ENCODE measurements at places on chromosomes 7 and 10.
A peak's percentile ranks its signal among the peaks of the same experiment; 100 is the strongest.

GRCh38 chr10:112429654-112430230 is 17.0 kb downstream of the ZDHHC6 start:
- no peak for DNase-seq

DNA sequence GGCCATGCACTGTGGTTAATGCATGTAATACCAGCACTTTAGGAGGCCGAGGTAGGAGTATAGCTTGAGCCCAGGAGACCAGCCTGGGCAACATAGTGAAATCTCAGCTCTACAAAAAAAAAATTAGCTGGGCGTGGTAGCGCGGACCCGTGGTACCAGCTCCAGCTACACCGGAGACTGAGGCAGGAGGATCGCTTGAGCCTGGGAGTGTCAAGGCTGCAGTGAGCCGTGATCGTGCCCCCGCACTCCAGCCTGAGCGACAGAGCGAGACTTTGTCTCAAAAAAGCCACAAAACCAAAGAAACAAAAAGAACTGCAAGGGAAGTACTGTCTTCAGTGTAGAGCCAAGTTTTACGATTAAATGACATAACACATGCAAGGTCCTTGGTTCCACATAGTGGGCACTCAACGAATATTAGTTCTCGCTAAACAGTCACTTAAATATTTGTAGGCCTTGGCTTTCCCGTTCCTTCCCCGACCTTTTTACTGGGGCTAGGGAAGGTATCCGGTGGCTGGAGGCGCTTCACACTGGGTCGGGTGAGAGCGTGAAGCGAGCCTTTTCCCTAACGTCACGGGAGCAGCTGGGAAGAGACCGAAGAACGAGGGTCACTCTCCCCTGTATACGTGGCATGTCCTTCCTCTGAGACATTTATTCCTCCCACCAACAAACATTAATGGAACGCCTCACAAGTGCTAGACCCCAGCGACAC is 993 bp upstream of the SND1 start:
- no peak for DNase-seq

DNA sequence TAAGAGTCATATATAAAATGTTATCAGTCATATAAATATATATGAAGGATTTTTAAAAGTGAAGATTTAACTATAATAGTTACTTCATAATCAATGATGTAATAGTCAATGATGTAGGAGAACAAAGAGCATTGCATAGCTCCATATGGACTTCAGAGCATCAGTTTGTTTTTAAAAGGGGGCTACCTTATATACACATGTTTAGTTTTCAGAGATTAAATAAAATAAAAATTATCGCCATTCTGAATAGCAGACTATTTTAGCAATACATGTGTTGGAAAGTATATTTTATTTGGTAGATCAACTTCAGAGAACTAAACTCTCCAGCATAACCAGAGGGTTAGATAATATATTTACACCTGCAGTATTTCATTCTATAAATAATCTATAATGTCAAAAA is 29.1 kb upstream of the EPC1 start:
- no peak for DNase-seq

DNA sequence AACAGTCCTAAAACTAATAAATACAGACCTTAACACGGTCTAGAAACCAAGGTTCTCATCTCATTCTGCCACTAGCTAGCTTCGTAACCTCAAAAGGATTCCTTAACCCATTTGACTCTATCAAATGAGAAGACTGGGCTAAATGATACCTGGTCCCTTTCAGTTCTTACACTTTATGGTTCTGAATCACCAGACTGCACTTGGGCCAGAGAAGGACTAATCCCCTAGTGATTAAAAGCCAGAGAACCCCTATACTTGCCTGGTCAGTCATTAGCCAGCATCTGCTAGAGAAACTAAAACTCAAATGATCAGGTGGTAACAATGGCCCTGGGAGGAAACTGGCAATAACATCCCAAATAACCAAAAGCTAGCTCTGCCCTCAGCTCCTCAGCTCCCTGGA is 16.8 kb downstream of the TMEM243 start:
- no peak for DNase-seq

DNA sequence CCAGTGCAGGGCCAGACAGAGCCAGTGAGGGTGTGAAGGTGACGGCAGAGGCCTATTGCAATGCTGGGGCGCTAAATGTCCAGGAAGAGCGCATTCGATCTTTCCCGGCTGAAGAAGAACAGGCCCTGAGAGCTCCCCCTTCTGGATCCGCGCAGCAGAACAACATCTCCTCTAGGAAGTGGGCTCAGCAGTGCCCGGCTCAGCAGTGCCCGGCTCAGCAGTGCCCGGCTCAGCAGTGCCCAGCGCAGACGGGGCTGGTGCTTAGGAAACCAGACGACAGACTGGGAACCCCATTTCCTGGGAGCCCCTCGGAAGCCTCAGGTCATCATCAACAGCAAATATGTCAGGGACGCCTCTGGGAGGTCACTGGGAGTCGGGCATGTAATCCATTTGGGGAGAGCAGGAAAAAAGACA is 4.7 kb upstream of the NOS3 start:
- DNase-seq, result peak; percentile 40

- no peak for DNase-seq
Observed at GRCh38 chr10:32234471-32234870, 112.5 kb downstream of the EPC1 start.

DNA sequence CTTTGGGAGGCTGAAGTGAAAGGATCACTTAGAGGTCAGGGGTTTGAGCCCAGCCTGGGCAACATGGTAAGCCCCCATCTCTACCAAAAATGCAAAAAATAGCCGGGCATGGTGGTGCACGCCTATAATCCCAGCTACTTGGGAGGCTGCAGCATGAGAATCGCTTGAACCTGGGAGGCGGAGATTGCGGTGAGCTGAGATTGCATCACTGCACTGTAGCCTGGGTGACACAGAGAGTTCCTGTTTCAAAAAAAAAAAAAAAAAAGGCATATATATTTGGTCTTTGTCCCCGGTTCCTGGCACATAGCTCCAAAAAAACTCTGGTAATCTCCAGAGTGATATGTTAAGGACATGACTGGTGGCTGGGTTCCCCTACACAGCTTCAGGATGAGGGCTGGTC is 147.3 kb downstream of the SEC23IP start:
- no peak for DNase-seq

DNA sequence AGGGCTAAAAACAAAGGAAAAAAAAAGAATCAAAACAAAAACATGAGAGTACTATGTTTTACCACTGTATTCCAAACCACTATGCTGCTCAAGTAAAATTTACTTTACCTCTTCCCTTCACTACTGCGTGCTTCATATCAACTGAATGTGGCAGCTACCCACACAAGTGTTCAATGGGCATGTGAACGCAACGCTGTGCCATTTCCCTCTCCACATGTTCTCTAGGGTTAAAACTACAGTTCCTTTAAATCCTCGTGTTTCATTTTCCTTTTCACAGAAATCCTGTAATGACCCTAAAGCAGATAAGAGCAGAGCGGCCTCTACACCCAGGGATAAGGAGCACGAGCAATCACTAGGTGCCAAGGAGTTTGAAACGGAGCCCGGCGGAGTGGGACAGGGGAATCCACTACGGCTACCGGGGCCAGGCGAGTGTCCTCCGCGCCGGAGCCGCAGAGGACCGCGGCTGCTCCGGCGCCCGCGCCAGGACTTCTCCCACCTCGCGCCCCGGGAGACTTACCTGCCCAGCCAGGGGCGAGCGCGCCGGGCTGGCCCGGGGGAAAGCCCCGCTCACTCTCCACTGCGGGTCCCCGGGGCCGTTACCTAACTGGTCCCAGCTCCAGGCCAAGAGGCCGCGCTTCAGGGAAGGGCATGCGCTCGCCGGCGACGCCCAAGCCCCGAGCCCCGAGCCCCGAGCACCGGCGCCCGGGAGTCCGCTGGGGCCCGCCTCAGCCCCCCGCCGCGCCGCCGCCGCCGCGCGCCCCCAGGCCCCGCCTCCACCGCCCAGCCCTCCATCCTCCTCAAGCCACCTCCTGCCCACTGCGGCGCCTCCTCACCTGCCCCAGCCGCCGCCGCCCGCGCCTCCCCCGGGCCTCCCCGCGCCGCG is 711 bp downstream of the NAMPT start:
- peak; percentile 49 for DNase-seq

DNA sequence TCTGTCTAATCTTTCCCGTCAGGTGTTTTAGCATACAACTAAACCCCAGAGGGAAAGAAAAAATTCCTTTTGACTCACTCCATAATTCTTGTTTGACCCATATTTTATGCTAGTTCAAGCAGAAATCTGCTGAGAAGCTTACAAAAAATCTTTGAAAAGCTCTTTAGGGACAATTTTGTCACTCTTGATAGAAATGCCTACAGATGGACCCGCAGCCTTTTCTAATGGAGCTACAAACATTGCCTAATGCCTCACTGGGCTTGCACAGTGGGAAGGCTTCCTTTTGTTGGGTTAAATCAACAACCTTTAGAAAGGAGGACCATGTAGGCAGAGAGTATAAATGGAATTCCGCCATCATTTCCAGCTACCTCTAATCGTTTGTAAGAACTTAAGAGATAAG is 344.5 kb downstream of the PCLO start:
- DNase-seq, result no peak

GRCh38 chr7:73888959-73889358 is 28.0 kb downstream of the TMEM270 start:
- DNase-seq, result no peak

DNA sequence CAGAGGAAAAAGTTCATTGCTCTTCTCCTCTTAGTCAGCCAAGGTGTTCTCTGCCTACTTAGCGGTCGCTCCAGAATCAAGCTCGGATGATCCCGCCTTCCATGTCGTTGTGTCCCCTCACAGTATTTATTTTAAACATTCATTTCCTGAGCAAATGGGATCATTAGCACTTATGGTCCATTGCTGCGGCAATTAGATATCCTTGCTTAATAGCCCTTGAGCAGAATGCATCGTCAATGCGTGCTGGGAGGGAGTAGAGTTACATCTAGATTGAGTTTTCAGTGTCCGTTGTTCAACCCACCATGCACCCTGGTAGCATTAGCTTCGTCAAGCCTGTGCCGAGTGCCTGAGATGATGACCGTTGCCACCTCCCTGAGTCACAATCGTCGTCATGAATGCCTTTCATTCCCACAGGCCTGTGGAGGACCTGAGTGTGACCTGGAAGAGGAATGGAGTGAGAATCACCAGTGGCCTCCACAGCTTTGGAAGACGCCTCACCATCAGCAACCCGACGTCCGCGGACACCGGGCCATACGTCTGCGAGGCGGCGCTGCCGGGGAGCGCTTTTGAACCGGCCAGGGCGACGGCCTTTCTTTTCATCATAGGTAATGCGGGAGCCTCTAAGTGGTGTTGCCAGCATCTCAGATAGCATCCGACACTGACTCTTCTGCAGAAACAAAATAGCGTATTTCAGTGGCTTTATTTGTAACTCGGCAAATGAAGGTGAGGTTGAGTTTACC is 650.4 kb downstream of the SDK1 start:
- DNase-seq, result no peak

- no peak for DNase-seq
Observed at GRCh38 chr7:43462836-43463235, 120.1 kb upstream of the STK17A start.

GRCh38 chr10:118732245-118733165 is 22.3 kb downstream of the CACUL1 start:
- no peak for DNase-seq

DNA sequence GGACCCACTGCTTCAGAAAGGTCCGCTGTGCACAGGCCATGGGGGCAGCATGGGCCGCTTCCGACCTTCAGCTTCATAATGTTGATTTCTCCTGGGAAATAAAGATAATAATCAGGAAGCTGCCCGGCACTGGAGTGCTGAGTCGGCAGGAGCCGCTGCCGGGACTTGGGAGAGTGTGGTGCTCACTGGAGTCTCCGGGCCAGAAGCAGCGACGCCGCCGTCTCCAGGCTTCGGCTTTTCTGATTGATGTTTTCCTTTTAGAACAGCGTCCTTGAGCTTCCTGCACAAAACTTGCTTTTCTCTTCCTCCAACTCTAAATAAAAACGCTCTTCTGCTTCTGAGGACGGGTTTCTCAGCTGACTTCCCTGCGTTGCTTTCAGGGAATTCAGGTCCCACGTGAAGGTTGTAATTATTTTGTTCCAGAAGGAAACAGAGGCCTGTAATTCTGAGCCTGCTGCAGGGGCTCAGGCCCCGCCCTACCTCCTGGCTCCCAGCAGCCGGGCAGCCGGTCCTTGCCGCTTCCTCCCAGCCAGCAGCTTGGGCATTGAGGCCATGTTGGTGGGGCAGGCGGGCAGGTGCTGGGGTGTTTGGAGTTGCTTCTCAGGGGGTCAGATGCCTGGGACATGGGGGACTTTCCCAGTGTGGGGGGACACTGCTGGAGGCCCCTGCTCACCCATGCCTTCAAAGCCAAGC is 14.7 kb downstream of the PWWP2B start:
- no peak for DNase-seq

GRCh38 chr10:113240736-113241135 is 290.7 kb downstream of the TCF7L2 start:
- no peak for DNase-seq

DNA sequence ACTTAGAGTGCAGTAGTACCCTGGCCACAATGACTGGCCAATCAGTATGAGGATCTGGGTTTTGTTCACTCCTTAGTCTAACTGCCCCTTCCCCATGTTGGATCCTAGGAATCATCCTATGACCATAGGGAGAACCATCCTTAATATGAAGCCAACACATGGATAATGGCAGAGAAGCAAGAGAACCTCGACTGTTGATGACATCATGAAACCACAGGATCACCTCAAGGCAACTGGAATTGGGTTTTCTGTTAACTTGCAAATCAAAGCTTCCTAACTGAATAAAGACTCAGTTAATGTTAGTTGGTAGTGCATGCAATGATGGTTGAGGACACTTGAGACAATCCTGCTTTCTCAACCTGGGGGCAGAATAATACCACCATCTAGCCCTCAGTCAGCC is 3.3 kb upstream of the PRXL2A start:
- DNase-seq, result no peak

DNA sequence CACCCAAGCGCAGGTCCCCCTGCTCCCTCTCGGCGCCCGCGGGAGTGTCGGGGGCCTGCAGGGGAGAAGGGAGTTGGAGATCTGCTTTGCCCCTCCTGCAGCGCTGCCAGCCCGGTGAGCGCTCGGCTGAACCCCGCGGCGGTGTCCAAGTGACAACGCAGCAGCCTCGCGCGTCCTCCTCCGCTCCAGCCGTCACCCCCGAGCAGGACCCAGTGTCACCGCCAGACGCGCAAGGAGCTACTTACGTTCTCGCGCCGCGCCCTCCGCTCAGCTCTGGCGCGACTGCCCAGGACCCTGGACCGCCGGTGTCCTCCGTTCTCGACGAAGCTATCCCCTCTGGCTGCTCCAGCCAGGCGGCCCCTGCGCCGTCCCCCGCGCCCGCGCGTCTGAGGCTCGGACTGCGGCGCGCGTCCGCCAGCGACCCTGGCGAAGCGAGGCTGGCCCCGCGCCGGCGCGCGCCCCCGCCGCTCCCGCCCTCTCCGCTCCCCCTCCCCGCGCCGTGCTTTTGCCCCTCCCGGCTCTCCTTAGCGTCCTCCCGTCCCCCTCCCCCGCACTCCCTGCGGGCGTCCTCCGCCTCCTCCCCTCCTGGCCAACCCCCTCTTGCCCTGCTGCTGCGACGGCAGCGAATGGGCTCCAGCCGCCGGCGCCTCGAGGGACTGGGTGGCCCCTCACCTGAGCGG is at the start of gene NRCAM:
NRCAM (minus strand) TSS at position 439 of the 680 bp plus-strand sequence. CDS start 216,372 bp downstream, outside the sequence.
- no peak for DNase-seq

All from activated CD4-positive, CD25-positive, alpha-beta regulatory T cell (primary cell).